Fibroblast of gingiva (primary cell): ENCODE measurements at places on chromosomes 7 and 10.

DNA sequence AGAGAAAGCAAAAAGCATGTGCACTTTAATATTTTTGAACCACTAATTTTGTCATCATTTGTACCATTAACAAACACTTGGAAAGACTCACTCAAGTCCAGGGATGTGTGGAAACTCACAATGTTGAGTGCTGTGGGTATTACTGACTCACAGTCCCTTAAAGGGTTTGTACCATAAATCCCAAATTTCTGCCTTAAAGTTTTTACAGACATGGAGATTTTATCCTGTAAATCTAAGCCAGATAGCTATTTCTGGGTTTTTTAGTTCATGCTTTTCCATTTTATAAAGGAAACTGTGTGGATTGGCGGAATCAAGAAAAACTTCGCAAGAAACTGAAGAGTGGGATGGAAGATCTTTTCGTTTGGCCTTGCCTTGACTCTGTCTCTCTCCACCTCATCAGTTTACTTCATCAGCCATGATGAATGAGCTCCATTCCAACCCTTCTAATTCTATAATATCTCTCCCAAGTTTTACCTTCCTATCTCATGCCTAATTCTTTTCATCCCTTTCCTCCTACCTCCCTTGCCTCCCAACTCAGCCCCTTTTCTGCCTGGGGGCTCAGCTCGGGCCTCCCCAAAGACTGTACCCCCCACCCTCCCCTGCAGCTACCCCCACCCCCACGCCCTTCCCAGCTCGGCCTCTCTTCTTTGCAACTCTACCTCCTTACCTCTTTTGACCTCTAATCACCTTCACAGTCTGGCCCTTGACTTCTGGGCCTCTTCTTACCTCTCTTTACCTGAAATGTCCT is 218.5 kb upstream of the MKLN1 start:
- peak; percentile 52 for DNase-seq

DNA sequence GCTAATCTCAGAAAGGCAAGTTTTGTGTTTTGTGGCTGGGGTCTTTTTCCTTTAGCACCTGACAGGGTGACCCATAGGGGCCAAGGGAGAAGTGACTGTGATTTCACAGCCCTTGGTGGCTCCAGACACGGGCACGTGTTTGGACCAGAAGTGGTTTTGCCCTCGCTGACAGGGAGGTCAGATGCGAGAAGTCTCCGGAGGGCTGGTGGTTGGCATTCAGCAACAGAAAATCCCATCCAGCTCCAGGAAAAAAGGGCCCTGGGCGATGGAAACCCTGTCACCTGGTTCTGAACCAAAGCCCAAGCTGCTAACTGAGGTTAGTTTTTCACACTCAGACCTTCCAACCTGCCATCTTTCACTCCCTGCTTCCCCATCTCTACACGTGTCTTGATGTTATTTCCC is 272.9 kb downstream of the TRIL start:
- DNase-seq = no peak

DNA sequence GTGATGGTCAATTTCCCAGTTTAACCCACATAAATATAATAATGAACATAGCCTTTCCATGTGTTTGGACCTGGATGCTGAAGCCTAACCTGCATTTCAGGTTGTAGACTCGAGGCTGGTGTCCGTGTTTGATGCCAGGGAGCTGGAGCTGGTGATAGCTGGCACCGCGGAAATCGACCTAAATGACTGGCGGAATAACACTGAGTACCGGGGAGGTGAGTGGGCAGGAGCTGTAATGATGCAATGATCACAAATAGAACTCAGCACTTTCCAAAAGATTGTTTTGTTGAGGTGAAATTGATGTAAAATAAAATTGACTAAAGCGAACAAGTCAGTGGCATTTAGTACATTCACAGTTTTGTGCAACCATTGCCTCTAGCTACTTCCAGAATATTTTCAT is 30.8 kb upstream of the STK17A start:
- no peak for DNase-seq

DNA sequence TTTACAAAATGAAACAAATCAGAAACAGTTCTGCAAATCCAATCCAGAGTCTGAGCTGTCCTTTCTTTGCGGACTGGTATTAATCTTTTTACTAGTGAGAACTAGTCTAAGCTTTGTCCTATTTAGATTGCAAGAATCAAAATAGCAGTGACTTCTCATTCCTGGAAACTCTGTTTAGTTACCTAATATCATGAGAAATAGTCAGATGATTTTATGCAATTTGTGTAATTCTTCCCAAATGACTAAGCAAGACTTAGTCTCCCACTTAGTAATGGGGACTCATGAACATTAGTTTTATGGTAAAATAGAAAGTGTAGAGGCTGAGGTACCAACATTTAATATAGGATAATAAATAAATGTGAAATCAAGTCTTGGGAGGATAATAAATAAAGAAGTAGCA is 341.3 kb downstream of the DNAJB9 start:
- no peak for DNase-seq

DNA sequence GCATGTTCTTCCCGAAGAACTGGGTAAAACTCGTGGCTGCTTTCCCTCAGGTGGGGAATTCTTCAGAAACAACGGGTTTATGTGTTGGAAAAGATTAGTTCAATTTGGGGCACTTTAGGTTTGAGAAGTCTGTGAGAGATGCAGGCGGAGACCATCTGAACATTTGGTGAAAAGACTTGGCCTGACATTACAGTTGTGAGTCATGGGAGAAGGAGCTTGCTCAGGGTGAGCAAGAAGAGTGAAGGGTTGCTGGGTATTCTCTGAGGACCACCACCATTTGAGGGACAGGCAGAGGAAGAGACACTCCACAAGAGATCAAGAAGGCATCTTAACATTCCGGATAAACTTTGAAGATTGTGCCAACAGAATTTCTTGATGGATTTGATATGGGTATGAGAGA is 88.6 kb downstream of the PODXL start:
- DNase-seq = no peak

DNA sequence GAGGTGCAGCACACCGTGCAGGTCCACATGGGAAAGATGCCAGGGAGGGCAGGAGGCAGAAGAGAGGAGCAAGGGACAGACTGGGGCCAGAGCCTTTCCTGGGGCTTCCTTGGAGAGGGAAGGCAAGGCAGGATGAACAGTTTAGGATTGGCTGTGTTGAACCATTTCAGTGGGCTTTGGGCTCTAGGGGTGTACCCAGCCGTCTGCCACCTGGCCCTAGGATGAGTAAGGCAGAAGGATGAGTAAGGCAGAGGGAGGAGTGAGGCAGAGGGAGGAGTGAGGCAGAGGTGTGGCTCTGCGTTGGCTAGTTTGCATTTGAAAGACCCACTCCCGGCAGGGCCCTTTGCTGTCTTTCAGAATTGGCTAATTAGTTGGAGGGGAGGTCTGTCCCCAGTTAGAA is 31.5 kb upstream of the PRF1 start:
- no peak for DNase-seq

GRCh38 chr7:42373285-42373684 is 136.3 kb upstream of the GLI3 start:
- DNase-seq = no peak

DNA sequence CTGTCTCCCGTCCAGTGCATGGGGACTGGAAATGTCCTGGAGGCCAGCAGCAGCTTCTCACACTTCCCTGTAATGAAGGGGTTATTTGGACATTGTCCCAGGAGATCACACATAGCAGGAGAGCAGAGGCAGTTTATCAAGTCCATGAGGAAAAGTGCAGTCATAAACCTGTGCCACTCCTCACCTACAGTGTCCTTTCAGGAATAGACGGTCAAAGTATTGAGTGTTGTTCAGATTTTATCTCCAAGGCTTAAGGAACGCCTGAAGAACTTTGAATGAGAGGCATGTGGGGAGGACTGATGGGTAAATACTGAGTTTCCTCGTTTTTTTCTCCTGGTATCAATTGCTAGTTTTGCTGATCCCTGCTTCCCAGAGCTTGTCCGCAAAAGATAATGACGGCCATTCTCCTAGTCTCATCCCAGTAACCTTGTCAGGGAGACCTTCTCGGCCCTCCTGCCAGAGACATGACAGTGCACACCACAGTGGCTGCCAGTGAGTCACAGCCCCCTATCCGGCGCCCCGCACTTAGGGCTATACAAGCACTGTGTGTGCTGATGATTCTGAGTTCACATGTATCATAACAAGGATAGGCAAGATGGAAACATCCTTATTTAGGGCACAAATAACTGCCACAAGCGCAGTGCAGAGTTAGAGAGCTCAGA is 495.5 kb upstream of the MGMT start:
- no peak for DNase-seq

DNA sequence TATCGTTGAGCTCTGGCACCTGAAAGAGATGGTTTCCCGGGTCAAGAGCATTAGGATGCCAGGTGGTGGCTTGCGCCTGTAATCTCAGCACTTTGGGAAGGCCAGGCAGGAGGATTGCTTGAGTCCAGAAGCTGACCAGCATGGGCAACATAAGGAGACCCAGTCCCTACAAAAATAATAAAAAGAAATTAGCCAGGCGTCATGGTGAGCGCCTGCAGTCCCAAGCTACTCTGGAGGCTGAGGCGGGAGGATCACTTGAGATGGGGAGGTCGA is 6.1 kb upstream of the KCP start:
- DNase-seq = no peak

GRCh38 chr10:24259365-24260130 is 50.6 kb downstream of the KIAA1217 start:
- DNase-seq = no peak

- DNase-seq = peak; percentile 7
Measured at GRCh38 chr10:63133821-63134557, 861 bp downstream of the NRBF2 start.

GRCh38 chr7:50988465-50988864 is 205.8 kb upstream of the GRB10 start:
- DNase-seq = no peak

GRCh38 chr7:4951903-4952636 is 6.9 kb downstream of the MMD2 start:
- no peak for DNase-seq

- DNase-seq = no peak
Measured at GRCh38 chr10:81873231-81873931, 1.6 kb upstream of the NRG3 start.

GRCh38 chr7:77199013-77199966 is at the start of gene FGL2:
Gene FGL2, minus strand, starts transcription at chr7:77199819. Its CDS starts 26 bp downstream, at chr7:77199793.
- DNase-seq = peak; percentile 27

- DNase-seq = no peak
Measured at GRCh38 chr10:123039632-123039930, 30.8 kb downstream of the ACADSB start.

GRCh38 chr7:463817-464453 is 55.7 kb downstream of the PDGFA start:
- DNase-seq = no peak

- DNase-seq = peak; percentile 45
Measured at GRCh38 chr10:3723766-3724165, 61.2 kb downstream of the KLF6 start.

DNA sequence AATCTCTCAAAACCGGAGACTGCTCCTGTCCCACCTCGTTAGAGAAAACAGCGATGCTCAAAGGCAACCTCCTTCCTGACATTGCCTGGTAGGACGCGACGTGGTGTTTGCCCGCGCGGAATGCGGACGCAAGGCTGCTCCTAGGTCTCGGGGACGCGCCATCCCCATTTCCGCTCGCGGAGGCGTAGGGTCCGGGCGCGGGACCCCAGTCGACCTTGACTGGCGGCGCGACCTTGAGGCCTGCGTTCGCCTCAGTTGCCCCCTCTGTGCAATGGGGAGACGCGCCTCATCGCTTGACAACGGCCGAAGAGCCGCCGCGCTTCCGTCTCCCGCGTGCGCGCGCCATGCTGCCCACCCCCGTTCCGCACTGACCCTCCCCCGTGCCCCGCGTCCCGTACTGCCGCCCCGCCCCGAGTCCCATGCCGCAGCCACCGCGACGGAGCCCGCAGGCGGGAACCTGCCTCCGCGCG is 412 bp upstream of the PPIA start:
- peak; percentile 49 for DNase-seq

GRCh38 chr7:23966941-23967340 is 256.9 kb downstream of the STK31 start:
- no peak for DNase-seq

DNA sequence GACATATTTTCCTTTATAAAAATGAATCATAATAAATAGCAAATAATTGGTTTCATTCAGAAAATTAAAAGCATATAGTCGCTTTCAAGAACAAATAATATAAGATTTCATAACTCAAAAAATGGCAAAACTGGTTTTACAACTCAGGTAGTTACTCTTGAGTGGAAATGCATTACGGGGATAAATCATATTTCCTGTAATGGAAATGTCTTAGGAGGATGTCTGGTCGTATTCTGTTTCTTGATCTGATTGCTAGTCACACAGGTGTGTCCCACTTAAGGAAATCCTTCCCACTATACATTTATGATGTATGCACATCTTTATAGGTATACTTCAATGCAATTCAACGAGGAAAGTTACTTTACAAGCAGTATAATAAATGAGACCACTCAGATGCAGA is 20.7 kb downstream of the NRAP start:
- DNase-seq = no peak

DNA sequence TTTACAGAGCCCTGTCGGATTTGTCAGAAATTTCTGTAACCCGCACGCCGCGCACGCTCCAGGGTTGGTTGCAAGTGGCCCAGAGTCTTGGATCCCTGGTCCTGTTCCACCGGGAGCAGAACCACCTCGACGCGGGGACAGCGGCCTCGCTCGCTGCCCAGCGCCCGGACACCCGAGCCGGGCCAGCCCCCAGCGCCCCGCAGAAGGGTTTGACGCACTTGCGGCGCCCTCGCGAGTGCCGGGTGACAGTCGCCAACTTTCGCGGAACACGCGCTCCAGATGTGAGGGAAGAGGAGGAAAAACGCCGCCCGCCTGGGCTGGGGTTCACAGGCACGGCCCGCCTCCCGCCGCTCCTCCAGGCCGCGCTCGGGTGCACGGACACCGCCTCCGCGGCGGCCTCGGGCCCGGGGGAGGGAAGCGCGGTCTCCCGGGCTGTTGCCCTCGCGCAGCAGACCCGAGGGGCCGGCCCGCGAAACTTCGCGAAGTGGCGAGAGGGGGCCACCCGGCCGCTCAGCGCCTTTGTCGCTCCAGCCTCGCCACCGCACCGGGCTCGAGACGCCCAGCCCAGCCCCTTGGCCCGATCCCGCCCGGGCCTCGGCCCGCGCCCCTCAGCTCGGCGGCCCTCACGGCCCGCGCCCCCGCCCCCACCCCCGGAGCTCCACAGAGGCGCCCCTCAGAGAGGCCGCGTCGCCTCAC is 514 bp downstream of the RNF216 start:
- peak; percentile 54 for DNase-seq

- DNase-seq = no peak
Measured at GRCh38 chr10:1609648-1609970, 127.7 kb downstream of the ADARB2 start.

- DNase-seq = no peak
Measured at GRCh38 chr7:69847921-69848612, 249.8 kb downstream of the AUTS2 start.

DNA sequence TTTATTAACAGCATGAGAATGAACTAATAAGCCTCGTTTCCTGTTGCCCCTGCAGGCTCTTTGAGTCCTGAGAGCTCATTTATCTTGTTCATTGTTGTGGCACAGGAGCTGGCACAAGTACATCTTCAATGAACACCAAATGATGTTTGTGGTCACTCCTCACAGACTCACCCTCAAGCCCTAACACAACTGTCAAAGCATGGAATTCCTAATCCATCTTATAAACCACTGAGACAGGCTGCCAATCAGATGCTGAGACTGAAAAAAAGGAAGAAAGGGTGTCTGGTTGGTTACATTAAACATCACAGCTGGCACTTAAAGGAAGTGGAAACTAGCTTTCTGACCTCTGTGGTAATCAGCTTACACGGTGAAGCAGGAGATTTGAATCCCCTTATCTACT is 7.7 kb upstream of the CCDC172 start:
- no peak for DNase-seq

GRCh38 chr10:20254078-20254477 is 437.8 kb downstream of the PLXDC2 start:
- peak; percentile 49 for DNase-seq

- DNase-seq = no peak
Measured at GRCh38 chr7:95367606-95368005, 28.6 kb downstream of the PON3 start.

GRCh38 chr10:59582780-59583179 is 126.9 kb downstream of the SLC16A9 start:
- DNase-seq = no peak
